Activated CD8-positive, alpha-beta T cell treated with anti-CD3 and anti-CD28 coated beads, Interleukin-2, amount 10 ng/mL, durations not matched to agents 7 days and 5 days (primary cell): ENCODE measurements at places on chromosomes 13 and 19. TPM values are rescaled to one million over a fixed set of nuclear protein-coding genes. Genes with fewer than 3 reads are reported as not detected.
A peak's percentile ranks its signal among the peaks of the same experiment; 100 is the strongest.

GRCh38 chr19:18833849-18834643, 2.3 kb downstream of the UPF1 start:
- DNase-seq, result no peak

DNA sequence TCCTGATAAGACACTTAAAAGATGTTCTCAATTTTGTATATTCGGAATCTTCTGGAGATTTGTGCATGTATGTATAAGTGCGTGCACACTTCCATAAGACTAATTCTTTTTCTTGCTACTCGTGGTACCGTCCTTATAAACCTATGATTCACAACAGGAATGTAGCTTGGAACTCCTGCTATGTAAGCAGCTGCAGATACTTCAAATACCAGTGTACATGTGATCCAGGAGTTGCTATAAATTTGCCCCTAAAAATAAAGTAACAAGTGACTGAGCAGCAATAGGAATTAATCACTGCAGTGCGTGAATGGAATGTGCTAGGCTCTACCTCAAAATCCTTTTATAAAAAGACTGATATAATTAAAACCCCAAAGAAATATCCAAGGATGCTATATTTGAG, 214.9 kb downstream of the KLF5 start:
- no peak for DNase-seq

GRCh38 chr19:19074196-19074882, 10.5 kb downstream of the SLC25A42 start:
- no peak for DNase-seq

- no peak for DNase-seq
Observed at GRCh38 chr13:106088085-106088484, 447.4 kb downstream of the EFNB2 start.

- no peak for DNase-seq
Observed at GRCh38 chr13:23858546-23858945, 30.7 kb downstream of the MIPEP start.

DNA sequence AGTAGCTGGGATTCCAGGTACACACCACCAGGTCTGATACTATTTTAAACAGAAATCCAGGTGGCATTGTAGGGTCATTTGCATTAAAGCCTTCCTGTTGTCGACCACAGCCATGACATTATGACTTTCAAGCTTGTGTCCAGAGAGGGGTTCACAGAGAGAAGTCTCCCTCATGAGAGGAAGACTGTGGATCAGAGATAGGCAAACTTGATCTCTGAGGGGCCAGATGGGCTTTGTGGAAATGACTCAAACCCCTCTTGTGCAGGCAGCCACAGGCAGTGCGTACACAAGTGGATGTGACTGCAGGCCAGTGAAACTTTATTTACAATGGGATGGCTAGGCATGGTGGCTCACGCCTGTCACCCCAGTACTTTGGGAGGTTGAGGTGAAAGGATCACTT, 27.8 kb upstream of the F2RL3 start:
- DNase-seq, result no peak

DNA sequence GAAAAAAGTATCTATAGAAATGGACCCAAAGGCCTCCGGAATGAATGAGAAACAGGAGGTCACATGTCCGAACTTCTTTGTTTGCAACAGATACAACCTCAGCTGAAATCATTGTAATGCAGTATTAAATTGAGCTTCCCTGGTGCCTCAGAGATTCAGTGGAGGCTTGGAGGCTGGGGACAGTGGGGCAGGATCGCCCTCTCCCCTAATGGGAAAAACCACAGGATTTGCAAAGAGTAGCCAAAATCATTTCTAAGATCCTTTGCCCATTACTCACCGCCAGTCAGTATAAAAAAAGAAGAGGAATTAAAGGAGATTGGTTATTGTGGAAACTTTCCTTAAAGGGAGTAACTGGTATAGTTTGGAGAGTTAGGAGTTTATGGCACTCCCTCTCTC, 30.4 kb upstream of the IRS2 start:
- no peak for DNase-seq

DNA sequence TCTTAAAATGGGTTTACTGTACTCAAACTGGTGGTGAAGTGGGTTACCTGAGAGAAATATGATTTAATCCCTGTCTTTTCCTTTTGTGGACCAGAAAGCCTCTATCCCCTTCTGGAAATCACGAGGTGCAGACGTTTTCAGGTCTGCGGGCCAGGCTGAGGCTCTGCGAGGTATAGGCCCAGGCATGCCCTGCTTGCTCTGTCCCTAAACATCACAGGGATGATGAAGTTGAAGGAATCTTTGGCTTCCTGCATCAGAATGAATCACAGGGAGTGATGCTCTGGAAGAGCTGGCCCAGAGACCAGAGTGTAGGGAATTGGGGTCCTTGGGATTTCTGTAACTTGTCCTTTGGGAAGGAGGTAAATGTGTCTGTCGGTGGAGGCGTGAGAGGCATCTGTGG, 18.4 kb upstream of the CHST8 start:
- no peak for DNase-seq

DNA sequence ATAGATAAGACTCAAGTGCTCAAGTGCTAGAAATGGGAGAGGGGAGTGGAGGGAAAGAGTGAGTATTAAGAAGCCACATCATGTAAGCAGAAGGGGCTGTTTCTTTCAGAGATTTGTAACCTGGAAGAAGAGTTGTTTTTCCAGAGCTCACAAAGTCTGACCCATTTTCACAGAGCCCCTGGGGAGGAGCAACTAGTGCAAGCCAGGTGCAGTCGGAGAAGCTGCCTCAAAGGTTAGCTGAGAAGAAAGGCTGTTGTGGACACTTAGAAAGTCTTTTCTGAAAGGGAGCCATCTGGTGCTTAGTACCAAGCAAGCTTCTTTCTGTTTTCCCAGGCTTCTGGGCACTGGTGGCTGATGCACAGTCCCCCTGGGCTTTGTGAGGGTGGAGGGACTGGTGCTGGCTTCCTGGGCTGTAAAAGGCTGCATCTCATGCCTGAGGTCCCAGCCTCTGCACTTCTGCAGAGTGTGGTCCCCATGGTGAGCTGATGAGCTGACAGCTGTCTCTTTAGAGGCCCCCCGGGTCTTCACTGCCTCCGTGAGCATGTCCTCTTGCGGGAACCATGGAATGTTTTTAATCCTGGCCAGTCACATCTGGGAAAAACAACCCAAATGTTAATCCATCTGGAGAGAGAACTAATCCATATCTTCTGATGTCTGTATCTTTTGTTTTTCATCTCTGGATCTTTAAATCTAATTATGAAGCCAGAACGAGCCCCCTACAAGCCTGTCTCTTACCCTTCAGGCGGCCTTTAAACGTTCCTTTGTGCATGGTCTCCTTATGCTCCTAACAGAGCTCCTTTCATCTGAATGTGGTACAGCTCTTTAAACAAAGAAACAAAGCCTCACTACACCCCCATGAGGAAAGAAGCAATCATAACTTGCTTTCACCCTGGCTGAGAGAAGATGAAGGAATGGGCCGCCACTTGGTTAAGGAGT, 40.2 kb downstream of the OLFM4 start:
- DNase-seq, result no peak

DNA sequence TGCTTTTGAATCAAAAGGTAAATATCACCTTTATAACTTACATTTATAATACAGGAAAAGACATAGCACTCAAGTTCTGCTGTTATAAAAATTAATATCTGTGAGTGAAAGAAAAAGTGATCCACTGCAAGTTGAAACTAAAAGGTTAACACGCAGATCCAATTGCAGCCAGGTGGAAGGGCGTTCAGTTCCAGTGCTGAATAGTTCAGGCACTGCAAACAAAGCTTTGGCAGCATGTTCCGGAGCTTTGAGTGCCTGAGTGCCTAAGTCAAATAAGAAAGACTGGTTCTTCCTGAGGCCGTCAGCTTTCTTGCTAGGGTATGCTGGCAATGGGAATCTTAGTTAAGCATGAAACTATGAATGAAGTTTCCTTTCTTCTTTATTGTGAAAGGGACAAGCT, 200.3 kb downstream of the LMO7 start:
- no peak for DNase-seq

DNA sequence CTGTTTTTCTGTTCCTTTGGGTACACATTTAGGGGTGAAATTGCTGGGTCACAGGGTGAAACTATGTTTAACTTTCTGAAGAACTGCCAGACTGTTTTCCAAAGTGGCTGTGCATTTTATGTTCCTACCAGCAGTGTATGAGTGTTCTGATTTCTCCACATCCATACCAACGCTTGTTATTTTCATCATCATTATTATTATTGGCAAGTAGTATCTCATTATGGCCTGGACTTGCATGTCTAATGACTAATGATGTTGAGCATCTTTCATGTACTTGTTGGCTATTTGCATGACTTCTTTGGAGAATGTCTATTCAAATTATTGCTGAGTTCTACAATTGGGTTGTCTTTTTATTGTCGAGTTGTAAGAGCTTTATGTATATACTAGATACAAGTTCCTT, 321.8 kb upstream of the HTR2A start:
- DNase-seq, result no peak

- no peak for DNase-seq
Observed at GRCh38 chr13:20512042-20512683, 13.5 kb downstream of the CRYL1 start.

- no peak for DNase-seq
Observed at GRCh38 chr19:40802300-40803169, 3.5 kb downstream of the EGLN2 start.

DNA sequence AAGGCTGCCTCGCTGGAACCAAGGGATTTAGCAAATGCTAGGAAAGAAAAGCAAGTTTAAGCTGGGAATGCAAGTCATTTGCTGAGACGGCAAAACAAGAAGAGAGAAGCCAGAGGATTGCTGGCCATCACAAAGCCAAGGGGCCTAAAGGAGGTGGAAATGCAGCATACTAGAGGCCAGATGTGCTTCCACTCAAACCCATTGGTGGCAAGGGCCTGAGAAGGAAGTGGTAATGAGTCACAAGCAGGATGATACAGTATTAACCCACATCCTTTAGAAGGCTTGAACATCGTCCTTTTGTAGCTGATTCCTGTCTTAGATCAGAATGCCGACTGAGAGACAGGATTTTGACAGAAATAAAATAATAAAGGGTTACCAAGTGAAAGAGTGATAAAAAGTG, 68.2 kb downstream of the ITGBL1 start:
- peak; percentile 61 for DNase-seq

- no peak for DNase-seq
Observed at GRCh38 chr19:9128171-9128570, 1.4 kb upstream of the OR7G3 start.

- DNase-seq, result peak; percentile 67
Observed at GRCh38 chr19:11382898-11383705, 1.0 kb downstream of the EPOR start.

GRCh38 chr13:35785576-35786303, 309.3 kb upstream of the MAB21L1 start:
- no peak for DNase-seq

- no peak for DNase-seq
Observed at GRCh38 chr19:55398200-55398925, 9.2 kb downstream of the UBE2S start.

The CEACAM8 gene
- not detected for total RNA-seq

The PSG1 gene
- total RNA-seq, result not detected

The CEBPA gene
- total RNA-seq, result 0.11 TPM

The ERICH6B gene
- not detected for total RNA-seq

The DPF1 gene
- total RNA-seq, result 0.29 TPM

The NCR1 gene
- total RNA-seq, result 0.26 TPM

The GPC6 gene
- total RNA-seq, result not detected

The ZNF649 gene
- total RNA-seq, result 10.9 TPM

The CLEC4G gene
- total RNA-seq, result not detected

The EFNB2 gene
- 0.16 TPM for total RNA-seq

The BST2 gene
- 230 TPM for total RNA-seq

The PALM3 gene
- total RNA-seq, result not detected
